ENCODE measurements at places on chromosomes 13 and 19.
A peak's percentile ranks its signal among the peaks of the same experiment; 100 is the strongest.

DNA sequence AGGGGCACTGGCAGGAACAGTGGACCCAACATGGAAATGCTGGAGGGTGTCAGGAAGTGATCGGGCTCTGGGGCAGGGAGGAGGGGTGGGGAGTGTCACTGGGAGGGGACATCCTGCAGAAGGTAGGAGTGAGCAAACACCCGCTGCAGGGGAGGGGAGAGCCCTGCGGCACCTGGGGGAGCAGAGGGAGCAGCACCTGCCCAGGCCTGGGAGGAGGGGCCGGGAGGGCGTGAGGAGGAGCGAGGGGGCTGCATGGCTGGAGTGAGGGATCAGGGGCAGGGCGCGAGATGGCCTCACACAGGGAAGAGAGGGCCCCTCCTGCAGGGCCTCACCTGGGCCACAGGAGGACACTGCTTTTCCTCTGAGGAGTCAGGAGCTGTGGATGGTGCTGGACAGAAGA lies 4.1 kb downstream of the KLK2 start:
- no peak for DNase-seq

- no peak for DNase-seq
Measured at GRCh38 chr13:87851410-87851809, 180.2 kb downstream of the SLITRK5 start.

GRCh38 chr13:114259374-114259773 lies 22.0 kb upstream of the UPF3A start:
- no peak for DNase-seq

GRCh38 chr13:45332831-45333219 lies 8.2 kb downstream of the TPT1 start:
- DNase-seq = no peak

- no peak for DNase-seq
Measured at GRCh38 chr13:79349011-79349410, 57.0 kb downstream of the RBM26 start.

DNA sequence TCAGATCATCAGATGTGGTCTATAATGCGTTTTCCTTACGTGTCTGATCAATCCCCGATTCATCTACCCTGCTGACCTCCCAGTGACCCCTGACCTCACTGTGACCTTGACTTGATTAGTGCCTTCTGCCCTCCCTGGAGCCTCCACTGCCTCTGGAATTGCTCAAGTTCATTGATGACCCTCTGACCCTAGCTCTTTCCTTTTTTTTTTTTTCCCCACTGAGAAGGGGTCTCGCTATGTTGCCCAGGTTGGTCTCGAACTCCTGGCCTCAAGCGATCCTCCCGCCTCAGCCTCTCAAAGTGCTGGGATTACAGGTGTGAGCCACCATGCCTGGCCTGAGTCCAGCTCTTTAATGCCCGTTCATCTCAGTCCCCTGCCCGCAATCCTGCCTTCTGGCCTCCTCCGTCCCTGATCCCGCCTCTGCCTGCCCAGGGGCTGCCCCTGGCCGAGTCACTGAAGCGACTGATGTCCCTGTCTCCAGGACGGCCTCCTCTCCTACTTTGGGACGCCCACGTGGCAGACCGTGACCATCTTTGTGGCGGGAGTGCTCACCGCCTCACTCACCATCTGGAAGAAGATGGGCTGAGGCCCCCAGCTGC lies 4.0 kb upstream of the FTL start:
- no peak for DNase-seq

DNA sequence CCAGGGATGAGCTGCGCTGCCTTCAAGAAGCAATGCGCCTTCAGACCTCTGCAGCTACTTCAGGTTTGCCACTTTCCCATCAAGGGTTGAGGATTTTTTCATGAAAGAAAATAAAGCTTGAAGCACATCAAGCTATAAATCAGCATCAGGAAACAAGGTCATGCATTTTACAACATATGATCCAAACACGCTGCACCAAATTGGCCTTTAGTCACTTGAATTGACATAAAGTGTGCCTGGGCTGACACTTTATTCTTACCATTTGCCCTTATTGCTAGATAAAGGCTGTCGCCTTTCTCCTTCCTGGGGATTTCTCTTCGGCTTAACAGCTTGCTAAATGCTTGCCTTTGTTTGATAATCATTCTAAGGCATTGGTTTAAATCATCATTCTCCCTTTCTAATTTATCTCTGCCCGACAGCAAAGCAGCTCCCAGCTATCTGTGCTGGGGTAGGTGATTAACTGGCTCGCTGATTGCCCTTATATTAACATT lies 87.7 kb downstream of the LHFPL6 start:
- DNase-seq = no peak

GRCh38 chr19:6263735-6264444 lies 15.9 kb downstream of the MLLT1 start:
- DNase-seq = no peak

GRCh38 chr19:4066682-4067395 lies at the start of gene ZBTB7A:
TSS of gene ZBTB7A (minus strand) at chr19:4066899. CDS start at chr19:4055232, 11,667 bp downstream.
- DNase-seq = peak; percentile 68

GRCh38 chr19:54482889-54483288 lies 9.8 kb upstream of the CDC42EP5 start:
- no peak for DNase-seq

DNA sequence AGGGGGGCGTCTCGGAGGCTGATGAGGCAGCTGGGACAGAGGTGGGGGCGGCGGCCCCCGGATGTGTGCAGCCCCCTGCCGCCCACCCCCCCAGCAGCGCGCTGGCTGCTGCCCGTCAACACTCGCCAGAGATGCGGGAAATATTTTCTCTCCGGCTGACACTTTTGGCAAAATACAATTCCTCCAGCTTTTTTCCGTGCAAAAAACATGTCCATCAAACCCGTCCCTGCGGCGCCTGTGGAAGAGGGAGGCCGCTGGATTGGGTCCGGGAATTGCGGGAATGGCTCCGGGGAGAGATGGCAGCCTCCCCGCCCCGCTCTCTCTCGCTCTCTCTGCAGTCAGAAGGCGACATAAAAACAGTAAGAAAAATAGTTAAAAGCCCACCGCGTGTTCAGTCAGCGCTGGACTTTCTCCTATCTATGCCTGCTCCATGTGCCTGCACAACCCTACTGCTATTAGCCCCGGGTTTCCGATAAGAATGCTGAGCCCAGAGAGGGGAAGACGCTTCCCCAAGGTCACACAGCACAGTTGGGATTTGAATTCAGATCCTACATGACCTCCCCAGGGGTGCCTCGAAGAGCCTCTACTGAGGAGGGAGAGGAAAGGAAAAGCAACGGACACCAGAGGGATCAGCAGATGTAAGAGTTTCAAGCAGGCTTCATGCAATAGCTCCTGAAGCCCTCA lies 23.2 kb downstream of the ZNRF4 start:
- DNase-seq = no peak

DNA sequence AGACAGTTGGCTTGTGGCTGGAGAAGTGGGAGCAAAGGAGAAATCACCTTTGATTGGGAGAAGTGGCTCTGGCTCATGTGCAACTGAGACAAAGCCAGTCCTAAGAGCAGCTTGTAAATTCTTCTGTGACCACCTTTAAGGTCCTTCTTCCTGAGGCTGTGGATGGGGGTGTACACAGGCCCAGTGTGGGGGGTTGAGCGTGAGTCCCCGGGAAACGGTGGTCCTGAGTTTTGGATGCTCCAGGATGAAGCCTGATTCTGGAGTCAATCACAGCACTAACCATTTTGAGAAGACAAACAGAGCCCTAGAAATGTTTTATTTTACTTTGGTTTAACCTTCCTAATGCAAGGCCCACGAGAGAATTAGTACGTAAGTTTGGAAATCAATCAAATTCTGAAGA lies 3.9 kb upstream of the CEBPA start:
- no peak for DNase-seq

GRCh38 chr19:44986389-44986788 lies 14.9 kb upstream of the RELB start:
- no peak for DNase-seq

- DNase-seq = no peak
Measured at GRCh38 chr19:48678201-48678600, 5.4 kb upstream of the NTN5 start.

DNA sequence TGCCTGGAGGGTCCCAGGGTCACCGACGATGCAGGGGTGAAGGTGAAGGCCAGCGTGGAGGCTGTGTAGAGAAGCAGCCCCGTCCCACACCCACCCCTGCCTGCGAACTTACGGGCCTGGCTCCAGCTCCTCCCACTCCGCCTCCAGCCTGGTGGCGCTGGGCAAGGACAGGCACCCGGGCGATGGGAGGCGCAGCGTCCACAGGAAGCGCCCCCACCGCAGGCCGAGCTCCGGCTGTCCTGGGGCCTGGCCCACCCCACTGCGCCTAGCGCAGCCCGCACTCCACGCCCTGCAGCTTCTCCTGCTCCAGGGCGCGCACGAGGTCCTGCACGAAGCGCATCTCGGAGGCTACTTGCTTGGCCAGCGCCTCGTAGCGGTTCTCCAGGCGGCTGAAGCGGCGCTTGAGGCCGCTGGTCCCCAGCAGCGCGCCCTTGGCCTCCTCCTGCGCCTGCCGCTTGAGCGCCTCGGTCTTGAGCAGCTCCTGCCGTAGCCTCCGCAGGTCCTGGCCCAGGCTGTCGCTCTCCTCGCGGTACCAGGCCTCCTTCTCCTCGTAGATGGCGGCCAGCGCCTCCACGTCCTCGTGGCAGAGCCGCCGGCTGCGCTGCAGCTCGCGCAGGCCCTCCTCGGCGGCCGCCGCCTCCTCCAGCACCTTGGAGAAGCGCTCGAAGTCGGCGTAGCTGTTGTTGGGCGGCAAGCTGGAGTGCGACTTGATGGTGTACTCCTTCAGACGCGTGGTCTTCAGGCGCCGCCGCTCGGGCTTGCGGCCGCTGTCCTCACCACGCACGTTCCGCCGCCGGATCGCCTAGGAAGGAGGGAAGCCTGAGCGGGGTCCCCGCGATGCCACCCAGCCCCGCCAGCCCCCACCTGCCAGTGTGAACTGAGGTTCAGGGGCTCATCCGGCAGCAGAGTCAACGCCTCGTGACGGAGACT lies 11.8 kb downstream of the DAPK3 start:
- DNase-seq = no peak

DNA sequence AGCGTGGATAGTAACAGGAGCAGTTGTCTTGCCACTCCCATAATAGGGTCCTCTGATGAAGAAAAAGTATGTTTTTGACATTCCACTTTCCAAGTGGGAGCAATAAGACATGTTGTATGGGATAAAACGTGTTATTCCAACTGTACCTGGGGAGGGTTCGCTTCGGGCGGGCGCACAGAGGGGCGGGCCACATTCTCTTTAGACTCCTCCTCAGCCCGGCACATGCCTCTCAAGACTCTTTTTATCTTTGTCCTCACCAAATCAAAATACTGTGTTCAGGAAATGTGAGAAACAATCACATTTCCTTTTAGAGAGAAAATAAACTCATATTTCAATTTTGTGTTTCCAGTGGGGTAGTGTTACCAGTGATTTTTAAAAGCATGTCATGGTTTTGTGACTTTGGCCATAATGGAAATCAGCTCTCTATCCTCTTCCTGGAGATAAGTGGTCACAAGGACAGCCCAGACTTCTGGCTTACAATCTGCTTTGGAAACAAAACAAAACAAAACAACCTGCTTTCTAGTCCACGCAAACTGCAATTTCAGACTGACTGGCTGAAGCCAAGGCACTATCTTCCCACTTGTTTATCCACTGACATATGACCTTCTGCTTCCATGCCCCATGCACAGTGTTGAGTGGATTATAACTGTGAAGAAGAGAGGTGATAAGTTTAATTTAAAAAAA lies 276.1 kb downstream of the NALCN start:
- no peak for DNase-seq

GRCh38 chr13:51666374-51666773 lies 82.1 kb downstream of the WDFY2 start:
- DNase-seq = no peak

DNA sequence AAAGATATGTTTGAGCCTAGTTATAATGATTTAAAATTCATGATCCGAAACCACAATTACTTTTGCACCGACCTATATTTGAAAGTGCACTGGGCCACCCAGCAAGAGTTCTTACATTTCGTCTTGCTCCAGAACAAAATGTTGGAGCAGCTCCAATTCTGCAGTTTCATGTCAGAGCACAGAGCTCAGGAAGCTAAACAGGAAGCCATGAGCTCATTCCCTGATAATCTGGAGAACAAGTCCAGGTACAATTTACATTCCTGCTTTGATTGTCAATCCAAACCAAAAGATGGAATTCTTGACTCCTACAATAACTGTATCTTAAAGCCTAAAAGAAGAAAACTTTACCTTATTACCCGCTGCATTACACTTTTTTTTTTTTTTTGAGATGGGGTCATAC lies 131.8 kb downstream of the KCTD12 start:
- DNase-seq = no peak

- no peak for DNase-seq
Measured at GRCh38 chr19:33883859-33884519, 87.3 kb downstream of the KCTD15 start.

DNA sequence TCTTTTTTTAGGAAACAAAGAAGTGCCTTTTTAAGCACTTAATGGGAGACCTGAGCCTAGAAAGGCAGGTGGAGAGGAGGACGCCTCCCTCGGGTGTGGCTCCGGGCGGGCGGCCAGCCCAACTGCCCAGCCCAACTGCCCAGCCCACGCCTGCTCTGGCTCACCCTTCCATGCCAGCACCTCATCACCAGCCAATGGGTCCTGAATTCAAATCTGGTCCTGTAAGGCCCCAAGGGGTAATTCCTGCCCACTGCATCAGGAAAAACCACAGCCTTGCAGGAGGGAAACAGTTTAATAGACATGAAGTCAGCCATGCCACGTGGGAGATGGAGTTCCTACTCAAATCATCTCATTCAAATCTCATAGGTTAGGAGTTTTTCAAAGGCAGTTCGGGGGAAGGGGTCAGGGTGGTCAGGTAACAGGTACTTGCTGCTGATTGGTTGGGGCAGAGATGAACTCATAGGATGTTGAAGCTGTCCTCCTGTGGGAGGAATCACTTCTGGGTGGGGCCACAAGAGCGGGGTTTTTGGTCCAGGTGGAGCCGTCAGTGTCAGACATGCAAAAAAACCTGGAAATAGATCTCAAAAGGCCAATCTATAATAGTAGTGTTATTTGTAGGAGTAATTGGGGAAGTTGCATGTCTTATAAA lies 64.9 kb downstream of the HSPH1 start:
- DNase-seq = no peak

- no peak for DNase-seq
Measured at GRCh38 chr13:43495732-43496131, 291.0 kb downstream of the ENOX1 start.

GRCh38 chr13:32734511-32734910 lies 148.3 kb downstream of the PDS5B start:
- DNase-seq = no peak

GRCh38 chr19:6890938-6891337 lies 3.6 kb downstream of the ADGRE1 start:
- no peak for DNase-seq

DNA sequence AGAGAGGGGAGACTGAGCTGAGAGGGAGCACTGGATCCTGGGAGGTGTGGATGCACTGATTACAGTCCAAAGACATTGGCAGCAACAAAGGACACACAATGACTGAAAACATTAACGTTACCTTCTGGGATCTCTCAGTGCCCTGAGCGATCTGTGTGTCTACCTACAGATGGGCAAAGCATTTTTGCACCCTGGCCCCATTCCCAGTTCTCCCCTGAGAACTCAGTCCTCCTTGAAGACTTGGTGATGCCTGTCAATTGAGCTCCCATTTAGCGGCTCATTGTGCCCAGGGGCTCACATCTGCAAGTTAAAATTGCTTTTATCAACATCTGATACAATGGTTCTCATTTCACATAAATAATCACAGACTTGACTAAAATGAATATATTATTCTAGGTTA lies 62.5 kb downstream of the CDADC1 start:
- no peak for DNase-seq

Data from T follicular helper cell (primary cell).